Naive thymus-derived CD8-positive, alpha-beta T cell (primary cell): ENCODE measurements at places on chromosomes 13 and 19. TPM values are rescaled to one million over a fixed set of nuclear protein-coding genes. Genes with fewer than 3 reads are reported as not detected.

GRCh38 chr13:50672025-50672424 lies 171.5 kb downstream of the DLEU7 start:
- no peaks in the 10 kb centered on the region for H3K36me3 ChIP-seq
- no peaks in the 10 kb centered on the region for H3K4me1 ChIP-seq
- H3K27me3 ChIP-seq, result no peaks in the 10 kb centered on the region
- no peak overlapping the region for H3K27ac ChIP-seq
- no peak overlapping the region for H3K4me3 ChIP-seq

DNA sequence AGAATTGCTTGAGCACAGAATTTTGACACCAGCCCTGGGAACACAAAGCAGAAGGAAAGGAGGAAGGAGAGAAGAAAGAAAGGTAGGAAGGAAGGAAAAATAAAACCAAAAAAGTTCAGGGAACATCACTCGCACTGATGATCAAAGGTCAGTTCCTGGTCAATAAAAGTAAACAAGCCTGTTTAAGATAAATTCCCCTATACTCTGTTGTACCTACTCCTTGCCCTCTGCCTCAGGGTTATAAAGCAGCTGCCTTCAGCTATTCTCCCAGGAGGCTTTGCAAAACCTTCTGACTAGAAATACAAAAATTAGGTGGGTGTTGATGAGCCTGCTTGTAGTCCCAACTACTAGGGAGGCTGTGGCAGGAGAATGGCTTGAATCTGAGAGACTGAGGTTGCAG lies 14.9 kb upstream of the ZNF91 start:
- H3K36me3 ChIP-seq, result peaks cover 11% of the 10 kb centered on the region
- no peak overlapping the region for H3K4me3 ChIP-seq
- peaks cover 7% of the 10 kb centered on the region for H3K27me3 ChIP-seq

The AKT1S1 gene
- 28.4 TPM for total RNA-seq

- H3K27me3 ChIP-seq, result peaks cover 20% of the 10 kb centered on the region
- H3K4me1 ChIP-seq, result peaks cover 64% of the 10 kb centered on the region
- peak overlapping the region; percentile 79 for H3K4me3 ChIP-seq
- DNase-seq, result peak; percentile 82
- no peaks in the 10 kb centered on the region for H3K36me3 ChIP-seq
Observed at GRCh38 chr19:47445937-47446402, 25.7 kb downstream of the SLC8A2 start.

The MAMSTR gene
- total RNA-seq, result 2.1 TPM
